ENCODE measurements at places on chromosomes 7 and 10.

DNA sequence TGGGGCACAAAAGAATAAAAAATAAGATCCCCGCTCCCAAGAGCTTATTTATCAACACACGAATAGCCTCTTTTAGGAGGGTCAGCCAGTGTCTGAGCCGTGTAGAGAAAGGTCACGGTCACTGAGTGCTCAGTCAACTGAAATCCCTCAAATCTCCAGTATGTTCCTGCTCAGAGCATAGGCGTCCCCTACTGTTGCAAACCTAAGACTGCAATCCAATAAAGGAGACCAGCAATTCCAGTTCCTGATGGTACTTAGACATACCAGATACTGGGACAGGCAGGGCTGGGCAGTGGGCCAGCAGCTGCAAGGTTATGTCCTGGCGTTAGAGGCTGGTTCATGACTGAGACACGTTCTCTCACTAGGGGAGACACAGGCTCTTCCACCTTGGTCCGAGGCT lies 93.6 kb downstream of the CACNB2 start:
- no peak for DNase-seq

DNA sequence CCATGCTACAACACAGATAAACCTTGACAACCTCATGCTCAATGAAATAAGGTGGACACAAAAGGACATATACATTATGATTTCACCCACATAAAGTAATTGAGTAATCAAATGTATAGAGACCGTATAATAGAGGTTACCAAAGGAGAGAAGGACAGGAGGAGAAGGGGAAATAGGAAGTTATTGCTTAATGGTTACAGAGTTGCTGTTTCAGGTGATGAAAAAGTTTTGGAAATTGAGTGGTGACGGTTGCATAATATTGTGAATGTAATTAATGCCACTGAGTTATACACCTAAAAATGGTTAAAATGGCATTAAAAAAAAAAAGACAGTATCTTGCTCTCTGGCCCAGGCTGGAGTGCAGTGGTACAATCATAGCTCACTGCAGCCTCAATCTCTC lies 1.5 kb upstream of the OGDH start:
- DNase-seq: no peak

DNA sequence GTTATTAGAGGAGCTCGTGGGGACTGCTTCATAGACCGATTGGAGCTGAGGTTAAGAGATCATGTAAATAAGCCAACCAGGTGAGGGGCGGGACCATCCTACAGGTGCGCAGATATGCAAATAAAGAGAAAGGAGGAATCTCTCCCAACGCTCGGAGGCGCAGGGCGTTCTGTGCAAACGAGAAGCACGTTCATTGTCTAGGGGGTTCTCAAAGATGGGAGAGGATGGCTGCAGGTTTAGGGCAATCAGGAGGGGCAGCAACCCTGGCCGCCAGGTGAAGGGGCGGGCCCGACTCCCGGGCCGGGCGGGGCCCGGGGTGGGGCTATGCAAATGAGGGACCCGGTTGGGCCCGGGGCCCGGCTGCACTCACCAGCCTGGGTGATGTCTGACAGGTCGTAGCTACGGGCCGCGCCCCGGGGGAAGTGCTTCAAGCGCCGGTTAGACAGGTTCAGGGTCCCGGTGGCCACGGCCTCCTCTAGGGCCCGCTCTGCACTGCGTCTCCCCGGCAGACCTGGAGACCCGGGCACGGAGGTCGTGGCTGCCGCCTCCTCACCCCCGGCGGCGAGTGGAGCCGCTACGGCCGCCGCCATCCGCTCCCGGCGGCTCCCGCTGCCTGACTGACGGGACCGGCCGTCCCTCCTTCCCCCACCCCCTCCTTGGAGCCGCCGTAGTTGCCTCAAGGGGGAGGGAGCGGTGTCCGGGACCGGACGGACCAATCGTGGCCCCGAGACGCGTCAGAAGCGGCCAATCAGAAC lies at the start of gene LRCH4:
LRCH4 (minus strand) TSS at position 619 of the 755 bp plus-strand sequence; CDS start at position 590, 29 bp downstream.
- DNase-seq: peak; percentile 67

- DNase-seq: no peak
Measured at GRCh38 chr7:54330216-54330800, 211.9 kb upstream of the VSTM2A start.

DNA sequence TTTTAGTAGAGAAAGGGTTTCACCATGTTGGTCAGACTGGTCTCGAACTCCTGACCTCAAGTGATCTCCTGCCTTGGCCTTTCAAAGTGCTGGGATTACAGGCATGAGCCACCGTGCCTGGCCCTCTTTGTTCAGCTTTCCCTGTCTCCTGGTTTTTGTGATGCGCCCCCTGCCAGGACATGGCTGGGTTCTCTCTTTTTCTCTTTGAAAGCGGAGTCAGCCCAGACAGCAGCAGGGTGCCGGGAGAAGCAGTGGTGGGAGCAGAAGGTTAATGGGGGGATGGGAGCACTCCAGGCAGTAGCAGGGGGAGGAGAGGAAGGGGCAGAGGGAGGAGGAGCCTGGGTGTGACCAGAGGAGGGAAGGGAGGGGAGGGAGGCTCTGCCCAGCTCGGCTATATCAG lies 1.8 kb downstream of the MUC3A start:
- no peak for DNase-seq

DNA sequence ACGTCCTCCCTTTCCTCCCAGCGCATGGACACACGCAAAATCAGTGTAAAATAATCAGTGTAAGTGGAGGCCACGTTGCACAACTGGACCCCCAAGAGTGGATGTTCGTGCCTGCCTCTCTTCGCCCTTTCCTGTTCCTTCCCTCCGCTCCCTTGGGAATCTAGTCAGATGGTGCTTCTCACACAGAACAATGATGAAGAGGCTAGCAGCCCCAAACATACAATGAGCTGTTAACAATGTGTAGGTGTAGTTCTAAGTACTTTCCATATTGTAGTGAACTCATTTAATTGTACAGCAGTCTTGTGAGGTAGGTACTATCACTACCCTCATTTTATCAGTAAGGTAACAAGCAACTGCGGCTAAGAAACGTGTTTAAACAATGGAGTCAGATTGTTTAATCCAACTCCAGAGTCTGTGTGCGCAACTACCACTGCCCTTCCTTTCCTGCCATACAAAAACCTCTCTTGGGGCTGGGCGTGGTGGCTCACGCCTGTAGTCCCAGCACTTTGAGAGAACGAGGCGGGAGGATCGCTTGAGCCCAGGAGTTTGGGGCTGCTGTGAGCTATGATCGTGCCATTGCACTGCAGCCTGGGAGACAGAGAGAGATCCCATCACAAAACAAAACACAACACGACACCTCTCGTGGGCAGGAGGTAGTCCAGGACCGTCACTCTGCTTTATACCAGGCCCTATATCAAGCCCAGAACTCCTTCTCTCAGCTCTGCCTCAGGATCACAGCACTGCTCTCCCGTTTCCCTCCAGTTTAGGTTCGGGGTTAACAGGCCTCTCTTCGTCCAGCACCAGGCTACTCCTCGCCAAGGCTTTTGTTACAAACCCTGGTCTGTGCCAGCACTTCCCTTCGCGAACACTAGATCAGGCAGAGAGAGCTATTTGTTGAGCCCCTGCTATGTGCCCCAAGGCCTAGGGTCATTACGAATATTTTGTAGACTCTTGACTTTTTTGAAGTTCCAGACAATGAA lies 1.1 kb downstream of the FKBP9 start:
- DNase-seq: no peak

- DNase-seq: no peak
Measured at GRCh38 chr7:17063045-17063383, 181.2 kb upstream of the AGR3 start.

DNA sequence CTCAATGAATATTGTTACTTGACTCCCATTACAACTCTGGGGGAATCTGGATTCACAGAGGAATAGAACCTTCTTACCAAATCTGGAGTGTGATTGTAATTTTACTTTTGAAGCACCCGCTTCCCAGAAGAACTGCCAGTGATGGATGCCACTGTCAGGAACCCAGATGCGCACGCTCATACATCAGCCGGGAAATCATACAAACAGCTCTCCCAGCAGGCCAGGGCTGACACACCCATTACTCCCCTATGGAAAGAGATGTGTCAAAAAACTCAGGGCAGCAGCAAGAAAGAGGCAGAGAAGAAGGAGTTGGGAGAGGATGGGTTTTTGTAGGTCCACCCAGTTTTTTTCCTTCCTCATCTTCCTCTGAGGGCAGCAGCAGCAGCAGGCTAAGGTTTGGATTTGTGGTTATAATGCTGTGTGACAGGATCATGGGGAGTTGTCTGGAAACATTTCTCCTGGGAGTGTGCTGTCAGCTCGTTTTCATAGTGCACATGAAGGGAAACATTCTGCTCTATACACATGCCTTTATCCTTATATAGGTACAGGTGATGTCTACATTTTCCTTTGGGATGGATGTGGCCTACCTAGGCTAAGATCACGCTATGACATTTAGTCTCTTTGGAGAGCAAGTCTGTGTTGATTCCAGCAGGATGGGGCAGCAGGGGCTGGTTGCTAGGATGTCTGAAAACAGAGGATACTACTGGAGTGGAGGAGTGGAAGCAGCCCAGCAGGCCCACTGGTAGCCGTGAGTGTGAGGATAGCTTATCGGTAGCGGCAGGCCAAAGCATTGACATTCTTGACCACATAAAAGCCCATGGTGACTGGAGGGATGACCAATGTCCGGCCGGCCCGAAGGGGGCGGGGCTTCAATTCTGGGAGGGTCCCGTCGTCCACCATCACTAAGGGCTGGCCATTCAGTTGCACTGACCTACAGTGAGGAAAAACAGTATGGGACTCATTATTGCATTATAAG lies 12.4 kb upstream of the HPS1 start:
- no peak for DNase-seq

- no peak for DNase-seq
Measured at GRCh38 chr7:137880432-137880831, 33.7 kb upstream of the DGKI start.

DNA sequence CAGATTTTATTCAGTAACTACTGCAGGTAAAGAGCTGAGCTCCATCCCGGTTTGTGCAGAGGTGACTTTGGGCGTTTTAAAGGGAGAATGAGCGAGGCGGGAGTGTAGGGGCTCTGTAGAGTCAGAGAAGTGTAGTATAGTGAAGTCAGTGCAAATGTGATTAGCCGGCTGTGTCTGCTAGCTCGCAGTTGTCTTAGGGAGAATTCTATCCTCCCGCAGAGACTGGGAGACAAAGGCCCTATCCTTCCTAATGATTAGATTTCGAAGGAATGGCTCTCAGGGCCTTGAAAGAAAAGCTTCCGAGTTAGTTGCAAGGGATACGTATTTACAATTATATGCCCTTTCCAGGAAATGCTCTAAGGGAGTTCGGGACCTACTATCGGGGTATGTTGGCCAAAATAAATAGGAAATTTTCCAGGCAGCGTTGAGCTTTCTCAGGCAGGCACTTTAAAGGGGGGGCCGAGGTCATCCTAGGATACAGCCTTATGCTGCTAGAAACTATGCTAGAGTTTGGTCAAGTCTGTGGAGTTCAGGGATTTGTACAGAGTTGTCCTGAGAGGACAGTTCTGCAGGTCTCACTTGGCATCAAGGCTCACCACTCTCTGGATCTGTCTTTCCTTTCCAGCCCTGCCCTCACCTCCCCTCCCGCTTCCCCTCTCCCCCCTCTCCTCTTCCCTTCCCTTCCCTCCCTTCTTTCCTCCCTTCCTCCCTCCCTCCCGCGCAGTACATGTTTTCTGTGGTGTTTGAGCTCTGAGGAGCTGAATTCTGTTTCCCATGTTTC lies 825 bp downstream of the MRPL32 start:
- DNase-seq: no peak

- no peak for DNase-seq
Measured at GRCh38 chr10:73306171-73306708, 52.4 kb downstream of the CFAP70 start.

DNA sequence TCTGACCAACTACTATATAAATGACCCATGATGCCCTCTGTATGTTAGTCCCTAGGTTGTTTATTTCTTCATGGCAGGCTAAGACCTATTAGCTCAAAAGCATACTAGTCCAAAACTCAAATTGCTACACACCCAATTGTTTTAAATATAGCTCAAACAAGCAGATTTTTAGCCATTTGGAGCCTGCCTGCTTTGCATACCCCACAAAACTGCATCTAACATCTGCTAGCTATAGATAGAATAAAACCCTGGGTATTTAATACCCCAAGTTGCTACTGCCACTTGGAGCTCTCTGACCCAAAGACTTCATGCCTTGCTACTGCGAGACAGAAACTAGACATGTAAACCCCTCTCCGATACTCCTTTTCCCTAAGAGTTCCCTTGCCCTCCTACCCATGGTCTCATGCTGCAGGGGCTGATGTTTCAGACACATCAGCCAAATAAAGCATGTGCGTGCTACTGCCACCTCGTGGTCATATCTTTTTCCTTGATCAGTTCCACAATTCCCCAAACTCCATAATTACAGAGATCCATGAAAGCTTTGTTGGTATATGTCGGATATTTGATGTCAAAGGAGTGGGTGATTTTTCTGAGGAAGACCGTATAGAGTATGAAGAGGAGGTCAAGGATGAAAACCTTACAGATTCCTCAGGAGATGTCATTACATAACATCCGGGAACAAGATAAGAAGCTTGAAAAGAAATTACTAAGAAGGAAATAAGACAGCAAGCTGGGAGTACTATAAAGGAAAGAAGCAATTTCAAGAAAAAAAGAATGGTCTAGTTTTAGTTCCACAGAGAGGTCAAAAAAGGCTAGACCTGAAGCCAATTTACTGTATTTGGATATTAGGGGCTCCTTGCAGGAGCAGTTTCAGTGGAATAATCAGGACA lies 386.6 kb downstream of the SH2D4B start:
- DNase-seq: no peak

DNA sequence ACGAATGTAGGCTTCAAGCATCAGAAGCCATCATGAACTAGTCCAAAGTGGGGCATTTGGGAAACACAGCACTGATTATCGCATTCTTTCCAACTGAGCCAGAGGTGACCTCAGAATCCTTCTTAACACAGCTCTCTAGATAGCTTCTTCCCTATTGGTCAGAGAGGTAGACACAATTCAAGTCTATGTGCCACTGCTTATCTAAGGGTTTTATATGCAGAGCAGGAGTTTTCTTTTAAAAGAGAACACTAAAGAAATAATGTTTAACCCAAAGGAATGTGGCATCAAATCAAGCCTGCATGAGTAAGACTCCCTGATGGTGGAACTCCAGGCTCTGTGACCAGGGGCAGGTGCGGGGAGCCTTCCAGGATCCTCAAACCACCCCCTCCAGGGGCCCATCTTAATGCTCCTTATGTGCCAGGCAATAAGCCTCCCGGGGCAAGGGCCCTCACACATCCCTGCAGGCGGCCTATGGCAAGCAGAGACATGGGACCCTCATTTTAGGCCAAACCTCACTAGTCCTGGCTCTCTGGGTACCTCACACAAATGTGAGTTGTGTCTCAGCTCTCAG lies 13.8 kb downstream of the HSPA12A start:
- no peak for DNase-seq

- no peak for DNase-seq
Measured at GRCh38 chr10:15313843-15314242, 57.2 kb downstream of the FAM171A1 start.

- DNase-seq: no peak
Measured at GRCh38 chr10:99631496-99631895, 11.3 kb upstream of the SLC25A28 start.

GRCh38 chr10:8006274-8006999 lies 48.1 kb upstream of the GATA3 start:
- no peak for DNase-seq

GRCh38 chr10:114157912-114158311 lies 16.1 kb downstream of the CCDC186 start:
- DNase-seq: no peak

- no peak for DNase-seq
Measured at GRCh38 chr7:136033413-136034031, 56.4 kb upstream of the MTPN start.

GRCh38 chr7:92058040-92058439 lies 76.2 kb downstream of the CYP51A1 start:
- peak; percentile 28 for DNase-seq

Measured in CD4-positive, alpha-beta T cell treated with Interleukin-12 subunit alpha and Interleukin-12 subunit beta, for 1 hour (primary cell).